ENCODE measurements at places on chromosomes 5 and 9.

DNA sequence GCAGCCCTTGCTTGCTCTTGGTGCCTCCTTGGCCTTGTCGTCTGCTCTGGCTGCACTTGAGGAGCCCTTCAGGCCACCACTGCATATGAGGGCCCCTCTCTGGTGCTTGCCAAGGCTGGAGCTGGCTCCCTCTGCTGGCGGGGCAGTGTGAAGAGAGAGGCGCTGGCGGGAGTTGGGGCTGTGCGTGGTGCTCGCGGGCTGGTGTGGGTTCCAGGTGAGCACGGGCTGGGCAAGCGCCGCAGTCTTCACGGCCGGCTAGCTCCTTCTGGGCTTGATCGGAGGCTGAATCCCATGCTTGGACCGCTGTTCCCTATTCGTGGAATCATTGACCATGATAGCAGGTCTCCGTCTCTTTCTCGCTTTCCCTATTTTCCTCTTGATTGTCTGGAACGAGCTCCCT, 56.5 kb downstream of the XRCC4 start:
- DNase-seq: no peak

DNA sequence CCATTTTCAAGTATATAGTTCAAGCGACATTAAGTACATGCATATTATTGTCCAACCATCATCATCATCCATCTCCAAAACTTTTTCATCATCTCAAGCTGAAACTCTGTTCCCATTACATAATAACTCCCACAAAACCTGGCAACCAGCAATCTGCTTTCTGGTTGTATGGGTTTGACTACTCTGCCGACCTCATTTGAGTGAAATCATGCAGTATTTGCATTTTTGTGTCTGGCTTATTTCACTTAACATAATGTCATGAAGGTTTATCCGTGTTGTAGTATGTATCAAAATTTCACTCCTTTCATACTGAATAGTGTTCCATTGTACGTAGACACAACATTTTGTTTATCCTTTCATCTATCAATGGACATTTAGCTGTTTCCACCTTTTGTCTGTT, 74.8 kb downstream of the SGCD start:
- DNase-seq: no peak

DNA sequence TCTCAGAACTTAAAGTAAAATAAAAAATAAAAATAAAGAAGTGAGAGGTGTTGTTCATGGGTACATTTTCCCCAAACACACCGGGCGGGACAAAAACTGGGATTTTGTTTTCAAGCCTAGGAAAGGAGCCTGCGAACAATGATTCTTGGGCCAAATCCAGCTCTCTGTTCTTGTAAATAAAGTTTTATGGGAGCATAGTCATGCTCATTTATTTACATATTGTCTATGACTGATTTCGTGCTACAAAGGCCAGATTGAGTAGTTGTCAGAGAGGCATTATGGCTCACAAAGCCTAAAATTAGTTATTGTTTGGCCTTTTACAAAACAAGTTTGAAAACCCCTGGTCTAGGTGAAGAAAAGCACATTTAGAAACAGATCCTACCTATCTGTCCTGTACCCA, 821.0 kb upstream of the GRAMD2B start:
- no peak for DNase-seq

- no peak for DNase-seq
Observed at GRCh38 chr5:111478266-111478665, 34.1 kb downstream of the STARD4 start.

GRCh38 chr9:134130503-134131375, 5.1 kb upstream of the WDR5 start:
- DNase-seq: peak; percentile 49

- DNase-seq: no peak
Observed at GRCh38 chr5:34599471-34600117, 56.5 kb upstream of the RAI14 start.

GRCh38 chr9:84573083-84573482, 96.4 kb upstream of the NTRK2 start:
- DNase-seq: no peak

- no peak for DNase-seq
Observed at GRCh38 chr5:175889910-175890684, 18.7 kb downstream of the CPLX2 start.

DNA sequence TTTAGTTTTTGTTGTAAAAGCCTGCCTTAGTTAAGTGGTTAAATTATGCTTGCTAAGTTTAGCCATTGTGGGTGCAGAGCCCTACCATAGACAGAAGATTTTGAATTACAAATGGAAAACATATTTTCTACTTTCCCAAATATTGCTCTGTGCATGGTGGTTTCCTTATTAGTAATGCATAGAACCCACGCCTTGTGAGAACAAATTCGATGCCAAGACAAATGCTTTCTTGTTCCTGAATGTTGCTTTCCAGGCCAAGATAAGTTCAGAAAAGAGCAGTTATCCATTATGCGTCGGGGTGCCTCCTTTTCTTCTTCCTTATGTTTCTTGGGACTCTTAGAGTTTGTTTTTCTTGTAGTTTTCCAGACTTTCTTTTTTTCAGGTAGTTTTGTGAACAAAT, 31.0 kb upstream of the GARNL3 start:
- DNase-seq: no peak

DNA sequence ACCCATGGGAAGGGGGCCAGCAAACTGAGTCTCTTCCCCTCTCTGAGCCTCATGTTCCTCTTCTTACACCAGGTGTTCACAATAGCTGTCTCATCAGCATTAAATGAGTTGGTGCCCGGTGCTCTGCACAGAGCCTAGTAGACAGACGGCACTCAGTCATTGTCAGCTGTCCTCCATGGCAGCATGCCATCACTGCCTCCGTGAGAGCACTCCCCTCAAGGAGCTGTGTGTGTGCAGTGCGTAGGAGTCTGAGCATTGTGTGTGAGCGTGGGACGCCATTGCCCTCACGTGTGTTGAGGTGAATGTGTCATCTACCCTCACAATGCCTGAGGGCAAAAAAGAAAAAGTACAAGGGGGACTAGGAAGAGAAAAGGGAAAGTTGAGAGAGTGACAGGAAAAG, 536.5 kb downstream of the CDK5RAP2 start:
- no peak for DNase-seq

GRCh38 chr5:8944005-8944404, 601.9 kb downstream of the SEMA5A start:
- no peak for DNase-seq

DNA sequence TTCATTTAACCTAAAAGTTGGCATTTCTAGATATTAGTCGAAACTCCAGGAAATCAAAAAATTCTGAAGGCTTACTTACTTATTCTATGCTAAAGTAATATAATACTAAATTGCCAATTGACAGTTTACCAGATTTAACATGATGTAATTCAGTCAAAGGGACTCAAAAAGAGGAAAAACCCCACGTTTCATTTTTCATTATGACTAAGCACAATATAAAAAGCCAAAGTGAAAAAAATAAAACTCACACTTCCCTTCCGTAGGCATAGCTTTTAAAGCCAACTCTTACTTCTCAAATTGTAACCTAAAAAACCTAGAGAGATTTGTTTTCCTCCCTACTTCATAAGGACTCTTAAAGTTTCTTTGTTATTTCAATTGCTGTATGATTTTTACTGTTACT, 146.6 kb downstream of the RAPGEF6 start:
- DNase-seq: no peak

DNA sequence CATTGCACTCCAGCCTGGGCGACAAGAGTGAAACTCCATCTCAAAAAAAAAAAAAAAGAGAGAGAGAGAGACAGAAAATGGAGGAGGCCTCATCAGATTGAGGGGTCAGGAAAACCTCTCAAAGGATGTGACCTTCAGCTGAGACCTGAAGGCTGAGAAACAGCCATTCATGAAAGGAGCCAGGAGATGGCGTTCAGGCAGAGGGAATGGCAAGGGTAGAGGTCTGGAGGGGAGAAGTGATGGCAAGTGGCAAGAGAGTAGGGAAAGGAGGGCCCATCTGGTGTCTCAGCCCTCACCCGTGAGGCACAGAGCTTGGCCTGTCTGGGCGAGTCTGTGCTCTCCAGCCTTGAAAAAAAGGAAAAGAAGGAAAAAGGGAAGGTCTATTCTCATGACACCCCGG, 17.0 kb downstream of the CAMK2A start:
- DNase-seq: no peak

- no peak for DNase-seq
Observed at GRCh38 chr9:22308177-22308576, 138.4 kb upstream of the DMRTA1 start.

DNA sequence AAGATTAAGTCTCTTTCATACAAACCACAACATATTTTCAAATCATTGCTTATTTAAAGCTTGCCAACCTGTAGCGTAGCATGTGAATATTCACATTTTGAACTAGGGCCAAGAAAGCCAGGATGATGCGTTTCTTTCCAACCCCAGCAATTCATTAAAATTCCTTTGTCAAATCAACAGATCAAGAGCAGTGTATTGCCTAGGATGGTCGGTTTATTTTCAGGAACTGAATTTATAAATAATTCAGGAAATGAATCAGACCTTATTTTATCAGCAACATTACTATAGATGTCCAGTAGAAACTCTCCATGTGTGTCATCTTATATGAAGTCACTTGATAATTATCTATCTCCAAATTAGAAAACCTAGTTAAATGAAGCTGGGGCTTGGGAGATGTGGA, 13.2 kb upstream of the AUH start:
- DNase-seq: no peak

DNA sequence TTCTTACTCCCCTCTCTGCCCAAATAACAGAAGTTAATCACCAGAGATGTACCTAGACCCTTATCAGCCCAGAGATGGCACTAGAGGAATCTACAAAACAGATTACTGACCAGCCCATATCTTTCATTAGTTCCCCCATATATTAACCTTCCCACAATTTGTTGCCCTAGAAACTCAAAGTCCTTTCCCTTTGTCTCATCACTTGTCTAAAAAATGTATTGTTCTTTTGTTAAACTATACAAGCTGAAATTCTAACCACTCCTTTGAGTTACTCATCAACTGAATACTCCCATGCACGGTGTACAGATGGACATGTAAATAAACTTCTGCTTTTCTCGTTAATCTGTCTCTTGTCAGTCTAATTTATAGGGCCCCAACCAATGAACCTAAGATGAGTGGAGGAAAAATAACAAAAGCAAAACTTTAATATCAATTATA, 130.9 kb downstream of the CCDC192 start:
- peak; percentile 16 for DNase-seq

GRCh38 chr5:114367029-114367428, 5.2 kb downstream of the KCNN2 start:
- DNase-seq: no peak

- DNase-seq: no peak
Observed at GRCh38 chr9:34591917-34592866, 2.7 kb upstream of the CNTFR start.

GRCh38 chr5:59765446-59765845, 128.1 kb downstream of the PDE4D start:
- DNase-seq: no peak

GRCh38 chr9:84924266-84924665, 254.7 kb downstream of the NTRK2 start:
- no peak for DNase-seq

Data from renal cortex interstitium (tissue), 15 donors.